ENCODE measurements at places on chromosomes 16 and 17.

DNA sequence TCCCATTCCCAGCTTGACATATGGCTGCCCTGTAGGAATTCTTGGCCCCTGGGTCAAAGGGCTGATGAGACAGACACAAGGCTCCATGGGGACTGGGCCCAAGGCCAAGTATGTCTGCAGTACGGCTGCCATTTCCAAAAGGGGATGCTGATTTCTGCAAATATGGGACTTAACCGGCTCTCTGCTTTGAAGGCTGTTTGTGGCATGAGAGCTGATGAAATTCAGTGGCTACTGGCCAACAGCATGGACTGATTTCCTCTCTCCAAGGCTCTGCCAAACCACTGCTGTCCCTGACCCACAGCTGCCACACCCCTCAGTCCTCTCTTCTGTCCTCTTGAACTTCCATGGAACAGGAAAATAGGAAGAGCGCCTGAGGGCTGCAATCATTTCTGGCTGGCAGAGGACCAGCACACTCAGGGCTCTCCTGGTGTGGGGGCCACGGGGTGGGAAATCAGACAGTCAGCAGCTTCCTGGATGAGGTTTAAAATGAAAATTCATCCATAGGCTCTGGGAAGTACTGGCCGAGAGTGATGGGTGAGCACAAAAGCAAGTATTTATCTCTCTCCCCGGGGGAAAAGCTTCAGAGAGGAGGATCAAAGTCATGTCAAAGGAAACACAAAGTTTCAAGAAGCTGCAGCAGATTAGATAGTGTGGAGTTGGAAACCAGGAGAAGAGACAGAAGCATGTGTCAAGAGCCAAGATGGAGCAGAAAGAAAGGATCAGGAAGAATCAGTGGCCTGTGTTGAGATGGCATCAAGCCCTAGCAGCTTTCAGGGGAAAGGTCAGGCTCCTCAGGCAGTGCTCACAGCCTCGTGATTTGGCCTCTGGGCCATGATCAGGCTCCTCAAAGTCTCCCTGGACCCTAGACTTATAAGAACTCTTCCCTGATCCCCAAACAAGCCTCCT lies 64.1 kb upstream of the SREBF1 start:
- DNase-seq = peak; percentile 80

GRCh38 chr17:66677201-66677981 lies 157.5 kb upstream of the CACNG5 start:
- peak; percentile 78 for DNase-seq

DNA sequence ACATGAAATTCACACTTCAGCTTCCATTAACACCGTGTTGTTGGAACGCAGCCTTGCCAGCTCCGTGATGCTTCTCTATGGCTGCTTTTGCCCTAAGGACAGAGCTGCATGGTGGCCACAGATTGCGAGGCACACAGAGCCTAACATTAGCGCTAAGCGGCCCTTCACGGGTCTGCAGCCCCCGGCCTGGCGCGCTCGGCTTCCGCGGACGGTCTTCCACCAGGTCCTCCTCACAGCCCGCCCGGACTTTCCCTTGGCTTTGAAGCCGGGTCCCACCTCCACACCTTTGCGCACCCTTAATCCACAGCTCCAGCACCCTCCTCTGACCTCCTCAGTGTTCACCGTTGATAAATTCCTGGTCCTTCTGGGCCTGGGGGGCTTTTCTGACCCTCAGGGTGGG lies 19.6 kb downstream of the SCGB1C2 start:
- no peak for DNase-seq

- no peak for DNase-seq
These were observed 595 bp downstream of the BICDL2 start for GRCh38 chr16:3035972-3036725.

- peak; percentile 98 for DNase-seq
These were observed 19.0 kb upstream of the CSNK1D start for GRCh38 chr17:82292251-82293154.

DNA sequence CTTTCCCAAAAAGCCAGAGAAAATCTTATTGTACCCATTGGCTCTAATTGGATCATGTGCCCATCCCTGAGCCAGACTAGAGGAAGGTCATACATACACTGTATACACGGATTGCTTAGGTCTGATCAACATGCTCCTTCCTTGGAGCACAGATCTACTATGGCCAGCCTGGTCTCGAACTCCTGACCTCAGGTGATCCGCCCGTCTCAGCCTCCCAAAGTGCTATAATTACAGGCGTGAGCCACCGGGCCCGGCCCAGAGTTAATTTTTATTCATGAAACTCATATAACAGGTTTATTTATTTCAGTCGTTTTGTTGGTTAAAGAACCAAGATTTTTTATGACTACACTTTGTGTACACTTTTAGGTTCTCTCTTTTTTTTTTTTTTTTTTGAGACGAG lies 1.2 kb upstream of the TAOK1 start:
- DNase-seq = no peak

GRCh38 chr16:57632568-57632967 lies 4.1 kb downstream of the ADGRG1 start:
- no peak for DNase-seq

DNA sequence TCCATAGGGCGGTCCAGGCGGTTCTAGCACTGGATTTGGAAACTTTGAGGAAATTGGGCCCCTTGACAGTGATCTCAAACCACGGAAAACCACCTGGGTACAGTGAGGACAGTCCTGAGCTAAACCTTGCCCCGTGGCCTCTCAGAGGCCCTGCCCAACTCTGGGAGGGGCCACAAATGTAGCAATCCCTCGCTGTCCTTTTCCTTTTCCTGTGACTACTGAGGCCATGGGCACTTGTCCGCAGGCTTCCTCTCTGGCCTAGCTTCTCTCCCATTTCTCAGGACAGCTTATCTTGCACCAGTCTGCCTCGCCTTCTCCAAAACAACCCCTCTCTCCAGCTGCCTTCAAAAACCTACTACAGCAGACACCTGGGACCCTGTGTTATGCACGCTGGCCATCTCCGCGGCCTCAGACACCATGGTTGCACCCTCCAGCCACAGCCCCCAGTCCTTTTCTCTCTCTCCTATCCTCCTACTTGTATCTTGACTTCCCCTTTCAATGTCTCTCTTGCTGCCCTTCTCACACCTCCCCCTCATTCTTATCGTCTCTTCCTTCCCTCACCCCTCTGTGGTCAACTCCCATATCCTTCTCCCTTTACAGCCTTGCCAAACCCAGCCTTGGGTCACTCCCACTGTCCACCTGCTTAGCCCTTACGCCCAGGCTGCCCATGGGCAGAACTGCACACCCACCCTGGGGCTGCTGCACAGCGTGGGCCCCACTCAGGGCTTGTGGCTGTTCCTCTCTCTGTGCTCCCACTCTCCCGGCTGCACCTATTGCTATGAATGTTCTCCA lies 7.6 kb downstream of the SCPEP1 start:
- no peak for DNase-seq

DNA sequence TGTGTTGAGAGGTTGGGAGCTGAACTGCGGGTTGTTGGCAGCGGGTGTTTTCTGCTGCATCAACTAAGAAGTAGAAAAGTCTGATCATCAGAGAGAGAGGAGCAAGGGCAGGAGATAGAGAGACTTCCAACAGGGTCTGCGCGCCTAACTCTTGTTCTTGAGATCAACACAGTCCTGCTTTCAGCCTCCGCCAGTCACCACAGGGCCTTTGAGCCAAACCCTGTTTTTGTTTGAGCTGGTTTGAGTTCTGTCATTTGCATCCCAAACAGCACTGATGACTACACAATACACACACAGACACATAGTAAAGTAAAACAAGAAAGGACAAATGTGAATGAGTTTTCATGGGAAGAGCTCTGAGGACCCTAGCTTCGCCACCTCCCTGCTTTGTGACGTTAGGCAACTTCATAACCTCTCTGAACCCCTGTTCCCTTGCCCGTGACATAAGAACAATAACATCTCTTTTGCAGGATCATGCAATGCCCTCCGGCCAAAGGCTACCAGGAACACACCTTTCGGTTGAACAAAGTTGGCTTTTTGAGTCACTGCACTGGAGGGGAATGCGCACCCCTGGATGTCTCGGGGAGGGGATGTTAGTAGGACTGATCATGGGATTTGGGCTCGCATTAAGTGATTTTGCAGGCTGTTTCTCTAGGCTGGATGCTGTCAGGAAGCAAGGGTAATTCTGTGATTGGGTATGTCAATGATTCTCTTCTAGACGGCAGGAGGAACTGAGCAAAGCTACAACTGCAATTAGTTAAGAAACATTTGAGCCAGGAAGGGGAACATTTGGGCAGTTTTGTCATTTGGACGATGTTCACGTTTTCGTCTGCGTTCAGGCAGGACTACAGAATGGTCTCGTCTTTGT lies 92.3 kb downstream of the C16orf78 start:
- no peak for DNase-seq

DNA sequence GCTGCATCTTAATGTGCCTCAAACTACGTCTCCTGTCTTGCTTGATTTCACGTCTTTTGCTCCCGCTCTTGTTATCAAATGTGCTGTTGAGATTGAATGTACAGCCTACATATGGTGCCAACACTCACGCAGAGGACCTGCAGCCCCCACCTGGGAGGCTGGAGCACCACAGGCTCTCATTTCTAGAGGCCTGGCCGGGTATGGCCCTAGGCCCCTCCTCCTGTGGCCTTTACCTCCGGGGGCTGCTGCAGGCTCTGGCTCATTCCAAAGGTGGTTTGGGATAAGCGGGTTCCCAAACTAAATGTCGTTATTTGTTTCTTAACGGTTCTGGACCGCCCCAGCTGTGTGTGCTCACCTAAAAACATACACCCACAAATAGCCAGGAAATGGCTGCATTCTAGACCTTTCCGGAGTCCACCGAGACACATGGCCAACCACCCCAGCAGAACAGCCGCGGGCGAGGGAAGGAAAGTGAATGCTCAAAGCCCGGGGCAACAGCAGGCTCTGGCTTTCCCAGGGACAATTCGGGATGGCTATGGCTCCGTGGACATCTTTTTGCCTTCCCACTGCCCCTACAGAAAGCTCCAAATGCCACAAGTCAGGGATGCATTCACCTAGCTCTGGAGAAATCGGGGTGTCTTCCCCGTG lies 105.9 kb downstream of the ENGASE start:
- no peak for DNase-seq

GRCh38 chr16:67666559-67667452 lies at the start of the genes C16orf86 and ENKD1:
Gene C16orf86, plus strand, starts transcription at chr16:67666814. Its CDS starts 157 bp downstream, at chr16:67666971.
Gene ENKD1, minus strand, starts transcription at chr16:67666750. Its CDS starts 308 bp downstream, at chr16:67666442.
- DNase-seq = peak; percentile 83

DNA sequence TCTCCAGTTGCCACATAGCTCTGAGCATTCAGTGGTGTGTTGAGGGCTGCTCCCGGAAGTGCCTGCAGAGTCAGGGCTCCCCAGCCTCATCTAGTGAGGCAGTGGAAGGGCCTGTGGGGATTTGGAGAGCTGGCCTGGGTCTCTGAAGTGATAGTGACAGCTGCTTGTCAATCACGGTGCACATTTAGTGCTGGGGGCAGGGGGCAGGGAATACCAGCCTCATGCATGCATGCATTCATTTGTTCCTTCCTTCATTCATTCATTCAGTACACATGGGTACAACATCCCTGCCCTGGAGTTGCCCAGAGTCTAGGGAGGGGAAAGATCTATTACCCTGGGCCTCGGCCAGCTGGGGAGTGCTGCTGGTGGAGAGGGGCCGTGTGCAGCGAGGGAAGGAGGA lies 11.3 kb upstream of the STH start:
- DNase-seq = no peak

GRCh38 chr16:89331371-89332109 lies 114.0 kb downstream of the ZNF778 start:
- no peak for DNase-seq

DNA sequence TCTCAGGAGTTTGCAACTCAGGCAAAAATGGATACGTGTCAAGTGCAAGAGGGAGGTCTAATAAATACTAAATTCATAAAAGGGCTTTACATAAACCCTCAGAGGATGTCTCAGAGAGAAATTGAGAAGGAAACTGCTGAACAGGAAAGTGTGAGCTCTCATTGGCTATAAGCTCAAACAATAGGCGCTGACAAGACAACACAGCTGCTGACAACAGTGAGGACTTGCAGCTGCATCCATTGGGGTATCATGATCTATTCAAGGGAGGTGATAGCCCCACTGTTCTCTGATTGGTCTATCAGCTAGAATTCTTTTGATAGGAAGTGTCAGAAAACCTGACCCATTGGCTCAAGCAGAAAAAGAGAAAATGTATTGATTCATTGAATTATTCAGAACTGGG lies 187.2 kb downstream of the CBLN1 start:
- no peak for DNase-seq

DNA sequence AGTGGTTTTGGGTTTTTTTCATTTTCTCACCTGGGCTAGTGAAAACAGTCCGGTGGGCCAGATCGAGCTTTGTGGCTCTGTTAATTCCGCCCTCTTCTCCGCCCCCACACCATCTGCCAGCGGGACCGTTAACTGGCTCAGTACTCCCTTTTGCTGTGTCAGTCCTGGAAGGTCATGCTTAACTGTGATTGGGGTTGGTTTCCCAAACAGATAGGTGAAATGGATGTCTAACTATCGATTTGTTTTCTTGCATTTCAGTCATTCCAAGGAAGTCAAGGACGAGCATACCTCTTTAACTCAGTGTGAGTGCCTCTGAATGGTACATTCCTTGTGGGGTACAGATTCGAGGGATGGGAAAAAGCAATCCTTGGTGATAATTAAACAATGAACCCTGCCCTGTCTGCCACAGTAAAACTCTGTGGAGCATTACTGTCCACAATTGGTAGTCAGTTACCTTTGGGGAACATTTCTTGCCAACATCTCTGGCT lies 56.7 kb downstream of the YPEL2 start:
- DNase-seq = no peak

Data from RWPE1 (cell line).